ENCODE measurements at places on chromosomes 16 and 17.
A peak's percentile ranks its signal among the peaks of the same experiment; 100 is the strongest.

- DNase-seq: no peak
These were observed 481 bp downstream of the HEXIM2 start for GRCh38 chr17:45162025-45162687.

GRCh38 chr16:57920215-57920879, 50.6 kb downstream of the CNGB1 start:
- DNase-seq: no peak

- no peak for DNase-seq
These were observed 37.8 kb upstream of the ALDH3A1 start for GRCh38 chr17:19785854-19786253.

DNA sequence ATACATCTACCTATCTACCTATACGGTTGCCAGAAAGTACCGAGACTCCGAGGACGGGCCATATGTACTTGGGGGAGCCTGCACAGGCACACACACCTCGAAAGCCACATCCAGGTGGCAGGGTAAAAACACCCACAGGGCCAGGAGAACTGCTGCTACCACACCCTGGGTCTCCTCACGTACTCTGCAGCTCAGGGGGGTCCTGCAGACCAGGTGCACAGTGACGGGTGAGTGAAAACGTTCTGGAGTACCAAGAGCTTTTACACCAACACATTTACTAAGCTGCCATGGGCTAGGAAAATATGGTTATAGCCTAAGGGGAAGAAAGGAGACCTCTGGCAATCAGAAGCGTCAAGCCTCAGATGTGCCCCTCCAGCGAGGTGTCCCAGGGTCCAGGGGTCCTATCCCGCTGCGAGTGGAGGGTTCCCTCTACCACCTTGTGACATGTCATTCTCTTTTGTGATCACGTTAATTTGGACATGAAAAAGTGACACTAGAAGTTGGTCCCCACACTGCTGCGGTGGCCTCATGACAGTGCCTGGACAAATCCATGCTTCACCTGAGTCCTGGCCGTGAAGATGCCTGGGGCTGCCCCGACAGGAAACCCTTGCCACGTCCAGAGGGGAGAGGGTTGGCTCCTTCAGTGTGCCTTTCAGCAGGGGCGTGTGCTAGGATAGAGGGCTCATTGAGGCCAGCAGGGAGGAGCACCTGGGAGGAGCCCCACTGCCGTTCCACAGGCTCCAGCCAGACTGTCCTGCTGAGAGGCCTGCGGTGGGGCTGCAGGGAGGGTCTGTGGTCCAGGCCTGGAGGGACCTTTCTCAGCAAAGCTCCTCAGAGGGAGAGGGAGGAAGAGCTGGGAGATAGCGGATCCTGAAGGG, 1.8 kb downstream of the CANT1 start:
- no peak for DNase-seq

GRCh38 chr17:82297280-82297713, 20.1 kb downstream of the CD7 start:
- DNase-seq: peak; percentile 69

DNA sequence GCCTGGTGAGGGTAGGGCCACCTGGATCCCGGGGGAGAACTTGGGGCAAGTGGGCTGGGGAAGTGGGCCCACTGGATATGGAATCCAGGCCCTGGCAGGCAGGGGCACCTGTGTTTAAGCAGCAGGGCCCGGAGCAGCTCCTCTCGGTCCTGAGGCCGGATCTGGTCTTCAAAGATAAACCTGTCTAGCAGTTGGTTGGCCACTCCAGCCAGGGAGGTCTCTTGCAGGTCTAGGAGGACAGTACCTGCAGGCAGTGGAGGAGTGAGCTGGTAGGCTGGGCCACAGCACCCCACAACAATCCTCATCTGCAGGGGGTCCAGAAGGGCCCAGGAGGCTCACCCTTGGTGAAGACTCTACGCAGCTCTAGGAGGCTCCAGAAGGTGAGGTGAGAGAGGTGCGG, 7.6 kb downstream of the SLC4A1 start:
- DNase-seq: no peak

DNA sequence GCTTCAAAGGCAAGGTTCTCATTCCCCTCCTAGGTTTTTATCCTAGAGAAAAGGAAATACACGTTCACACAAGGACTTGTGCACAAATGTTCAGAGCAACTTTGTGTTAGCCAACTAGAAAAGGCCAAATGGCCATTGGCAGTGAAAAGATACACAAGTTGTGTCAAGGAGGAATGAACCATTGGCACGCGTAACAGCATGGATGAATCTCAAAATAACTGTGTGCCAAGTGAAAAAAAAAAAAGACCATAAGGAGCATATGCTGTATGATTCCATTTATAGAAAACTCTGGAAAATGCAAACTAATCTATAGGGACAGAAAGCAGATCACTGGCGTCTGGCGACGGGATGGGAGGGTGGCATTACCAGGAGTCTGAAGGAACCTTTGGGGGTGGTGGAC, 333.8 kb downstream of the SNX29 start:
- DNase-seq: no peak

DNA sequence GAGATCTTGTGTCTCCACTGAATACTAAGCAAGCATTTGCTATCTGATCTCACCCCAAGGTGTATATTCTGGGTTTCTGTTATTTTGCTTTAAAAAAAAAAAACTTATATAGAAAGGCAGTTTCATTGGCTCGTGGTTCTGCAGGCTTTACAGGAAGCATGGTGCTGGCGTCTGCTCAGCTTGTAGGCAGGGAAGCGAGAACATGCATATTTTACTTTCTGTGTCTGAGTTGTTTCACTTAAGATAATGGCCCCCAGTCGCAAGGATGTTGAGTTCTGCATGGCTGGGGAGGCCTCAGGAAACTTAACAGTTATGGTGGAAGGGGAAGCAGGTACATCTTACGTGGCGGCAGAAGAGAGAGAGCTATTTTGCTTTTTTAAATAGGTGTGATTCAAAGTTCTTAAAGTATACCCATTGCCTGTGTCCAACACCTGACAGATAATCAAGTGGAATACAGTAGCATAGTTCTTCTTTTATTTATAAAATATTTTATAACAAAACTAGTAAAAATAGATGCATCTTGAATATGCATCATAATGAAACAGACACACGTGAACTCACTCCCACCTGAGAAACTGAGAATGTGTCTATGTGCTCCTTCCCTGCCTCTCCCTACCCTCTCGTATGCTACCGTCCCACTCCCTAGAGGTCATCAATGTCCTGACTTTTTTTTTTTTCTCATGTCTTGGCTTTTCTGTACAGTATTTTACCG, 15.4 kb upstream of the ARHGAP17 start:
- DNase-seq: no peak

DNA sequence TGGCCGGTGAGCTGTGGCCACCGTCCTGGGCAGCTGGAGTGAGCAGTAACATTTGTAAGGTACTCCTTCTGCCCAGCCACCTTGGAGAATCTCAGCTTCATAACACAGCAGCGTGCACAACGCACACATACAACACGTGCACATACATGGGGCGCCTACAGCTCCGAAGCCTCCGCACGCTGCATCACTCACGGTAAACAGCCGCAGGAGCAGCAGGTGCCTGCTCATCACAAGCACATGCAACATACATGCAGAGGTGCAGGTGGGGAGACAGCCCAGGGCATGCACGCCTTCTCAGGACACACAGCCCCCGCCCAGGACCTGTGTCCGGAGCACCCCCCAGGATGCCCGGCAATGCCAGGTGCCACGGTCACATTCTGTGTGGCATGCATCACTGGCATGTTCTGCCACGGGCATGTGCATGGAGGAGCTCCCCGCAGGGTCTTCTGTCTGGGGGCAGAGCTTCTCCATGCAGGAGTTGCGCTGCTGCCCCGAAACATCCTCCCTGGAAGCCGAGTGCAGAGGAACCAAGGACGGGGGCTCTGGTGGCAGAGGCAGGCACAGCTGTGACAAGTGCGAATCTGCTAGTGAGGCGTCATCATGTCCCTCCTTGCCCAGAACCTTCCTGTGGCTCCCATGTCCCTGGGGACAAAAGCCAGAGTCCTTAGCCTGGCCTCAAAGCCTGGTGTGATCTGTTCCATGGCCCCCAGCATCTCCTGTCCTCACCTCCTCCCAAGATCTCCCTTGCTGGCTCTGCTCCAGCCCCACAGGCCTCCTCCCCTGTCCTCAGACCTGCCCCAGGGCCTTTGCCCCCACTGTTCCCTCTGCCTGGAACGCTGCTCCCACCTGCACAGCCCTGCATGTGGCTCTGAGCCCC, 184.0 kb upstream of the GSE1 start:
- no peak for DNase-seq

DNA sequence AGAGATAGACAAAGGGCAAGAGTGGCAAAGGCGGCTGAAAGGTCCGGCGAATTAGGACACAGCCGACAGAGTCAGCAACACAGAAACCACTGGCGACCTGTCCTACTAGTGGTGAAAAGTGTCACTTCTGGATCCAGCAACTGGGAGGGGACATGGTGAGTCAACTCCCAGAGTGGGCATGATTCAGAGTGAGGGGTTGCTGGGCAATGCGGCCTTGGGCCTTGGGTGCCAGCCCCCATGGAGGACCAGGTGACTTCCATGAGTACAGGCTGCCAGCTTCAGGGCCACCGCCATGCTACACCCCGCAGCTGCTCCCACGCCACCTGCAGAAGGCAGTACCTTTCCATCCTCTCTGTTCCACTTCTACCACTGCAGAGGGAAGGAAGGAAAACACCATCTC, 110.6 kb downstream of the ZFHX3 start:
- DNase-seq: no peak

- DNase-seq: no peak
These were observed 1.2 kb downstream of the FADS6 start for GRCh38 chr17:74892013-74892841.

DNA sequence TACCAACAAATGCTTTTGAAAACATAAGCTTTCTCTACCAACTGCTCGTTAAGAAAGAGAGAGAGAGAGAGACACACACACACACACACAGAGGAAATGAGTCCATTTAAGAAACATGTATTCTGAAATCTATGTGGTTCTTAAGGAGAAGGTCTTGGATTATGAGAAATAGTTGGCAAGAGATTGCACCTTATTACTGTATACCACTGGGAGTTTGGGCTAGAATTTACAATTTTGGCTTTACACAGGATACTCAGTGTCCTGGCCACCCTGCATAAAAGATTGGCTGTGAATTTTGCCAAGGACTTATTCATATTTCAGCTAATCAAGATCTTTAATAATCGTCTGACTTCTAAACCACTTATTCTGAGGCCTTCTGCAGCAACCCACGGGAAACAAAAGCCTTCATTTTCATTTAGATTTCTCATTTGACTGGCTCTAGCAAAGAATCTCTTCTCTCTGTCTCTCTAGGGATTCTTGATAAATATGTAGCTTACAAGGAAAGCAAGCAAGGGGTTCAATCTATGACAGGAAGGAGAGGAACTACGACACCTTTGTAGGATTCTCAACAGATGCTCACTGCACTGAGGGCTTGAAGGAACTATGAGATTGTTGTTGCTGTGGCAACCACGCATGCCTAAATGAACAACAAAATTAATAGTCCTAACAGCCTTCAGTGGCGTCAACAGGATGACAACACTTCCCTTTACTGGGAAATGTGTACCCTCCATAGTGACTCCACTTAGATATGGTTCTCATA, 75.3 kb upstream of the GNAO1 start:
- no peak for DNase-seq

DNA sequence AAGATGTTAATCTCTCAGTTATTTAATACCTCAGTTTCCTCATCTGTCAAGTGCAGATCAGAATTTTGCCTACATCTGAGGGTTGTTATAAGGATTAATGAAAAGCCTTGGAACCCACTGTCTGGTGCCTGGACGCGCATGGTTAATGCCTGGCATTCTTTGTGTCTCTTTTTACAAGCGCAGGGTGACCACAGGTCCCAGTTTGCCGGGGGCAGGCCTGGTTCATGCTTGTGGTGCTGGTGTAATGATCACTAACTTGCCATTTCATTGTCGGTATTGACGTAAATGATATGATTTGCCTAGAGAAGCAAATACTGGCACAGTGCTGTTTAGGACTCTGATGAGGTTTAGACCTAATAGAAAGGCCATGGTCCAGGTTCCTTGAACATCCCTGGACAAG, 23.1 kb downstream of the MRC2 start:
- DNase-seq: no peak

DNA sequence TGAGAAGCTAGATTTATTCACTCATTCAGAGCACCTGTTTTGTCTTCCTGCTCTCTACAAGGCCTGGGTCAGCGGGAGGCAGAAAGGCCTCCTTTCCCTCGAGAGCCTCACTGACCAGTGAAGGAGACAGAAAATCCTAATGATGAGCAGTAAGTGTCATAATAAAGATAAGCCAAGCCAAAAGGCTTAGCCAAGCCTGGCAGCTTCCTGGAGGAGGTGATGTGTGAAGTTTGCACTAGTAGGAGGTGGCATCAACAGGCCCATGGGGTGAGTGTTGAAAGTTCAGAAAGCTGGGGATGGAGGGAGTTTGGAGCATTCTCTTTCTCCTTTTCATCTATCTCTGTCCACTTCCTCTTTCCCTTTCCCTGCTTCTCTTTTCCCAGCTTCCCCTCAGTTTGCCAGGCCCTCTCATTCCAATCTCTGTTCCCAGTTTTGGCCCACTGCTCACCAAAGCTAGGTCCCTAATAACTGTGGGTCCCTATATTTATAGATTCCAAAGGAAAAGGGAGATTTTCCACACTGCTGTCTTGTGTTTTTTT, 16.5 kb upstream of the SPNS3 start:
- no peak for DNase-seq

GRCh38 chr16:49021136-49021535, 260.5 kb downstream of the CBLN1 start:
- DNase-seq: no peak

DNA sequence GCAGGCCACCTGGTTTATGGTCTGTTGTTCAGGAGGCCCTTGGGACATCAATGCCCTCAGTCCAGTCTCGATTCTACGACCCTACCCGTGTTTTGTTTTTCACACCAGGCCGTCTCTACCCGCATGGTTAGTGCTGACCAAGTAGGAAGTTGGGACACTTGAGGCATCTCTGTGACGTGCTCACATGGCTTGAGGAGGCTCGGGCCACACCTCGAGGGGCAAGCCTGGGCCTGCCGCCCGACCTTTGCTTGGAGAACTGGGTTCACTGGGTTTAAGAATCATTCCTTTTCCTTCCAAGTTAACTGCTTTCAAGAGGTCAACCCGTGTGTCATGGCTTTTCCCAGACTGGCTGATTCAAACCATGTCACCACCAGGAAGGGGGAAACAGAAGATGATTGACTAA, 86.8 kb downstream of the CMIP start:
- no peak for DNase-seq

- no peak for DNase-seq
These were observed 13.4 kb upstream of the APRT start for GRCh38 chr16:88825146-88825545.

GRCh38 chr16:26697807-26698206, 368.9 kb upstream of the C16orf82 start:
- DNase-seq: no peak

- no peak for DNase-seq
These were observed 11.0 kb downstream of the CSF3 start for GRCh38 chr17:40025991-40026815.

Measured in esophagus squamous epithelium (tissue), 5 donors.